ENCODE measurements at places on chromosomes 3 and 15. TPM values are rescaled to one million over a fixed set of nuclear protein-coding genes. Genes with fewer than 3 reads are reported as not detected.

CFAP20DC gene
- total RNA-seq: 2.0 TPM

DNA sequence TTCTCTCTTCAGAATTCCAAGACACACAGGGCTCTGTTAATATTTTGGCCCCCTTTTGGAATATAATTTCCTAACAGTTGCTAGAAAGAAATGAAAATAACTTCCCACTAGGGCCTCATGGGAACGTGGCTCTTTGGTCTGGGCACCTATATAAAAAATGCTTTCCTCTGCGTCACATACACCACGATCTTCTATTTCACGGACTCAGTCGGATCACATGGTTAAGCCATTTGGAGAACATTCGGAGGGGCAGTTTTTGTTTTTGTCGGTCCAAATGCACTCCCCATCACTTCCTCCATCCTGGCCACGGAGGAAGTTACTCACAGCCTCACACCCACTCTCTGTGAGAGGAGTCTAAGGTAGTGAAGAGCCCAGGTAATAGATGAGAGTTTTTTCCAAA, 21.0 kb downstream of the TMEM44 start:
- H3K36me3 ChIP-seq: no peaks in the 10 kb centered on the region
- no peaks in the 10 kb centered on the region for H3K27me3 ChIP-seq
- no peak overlapping the region for H3K4me3 ChIP-seq
- peaks cover 4% of the 10 kb centered on the region for H3K4me1 ChIP-seq

DNA sequence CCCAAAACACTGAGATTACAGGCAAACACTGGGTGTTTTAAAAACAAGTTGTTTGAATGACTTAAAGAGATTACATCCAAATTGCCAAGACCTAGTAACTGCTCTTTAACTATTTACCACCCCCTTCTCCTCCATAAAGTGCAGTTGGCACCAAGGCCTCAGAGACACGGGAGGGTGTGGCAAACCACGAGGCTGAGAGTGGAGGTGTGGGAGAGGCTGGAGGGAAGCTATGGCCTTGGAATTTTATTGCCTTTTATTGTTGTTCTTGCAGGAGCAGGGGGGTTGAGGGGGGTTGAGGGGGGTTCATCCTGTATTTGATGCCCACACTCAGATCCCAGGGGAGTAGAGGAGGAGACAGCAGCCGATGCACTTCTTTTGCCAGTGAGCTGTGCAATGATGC, 75.9 kb upstream of the CTDSPL start:
- no peaks in the 10 kb centered on the region for H3K4me1 ChIP-seq
- no peak for DNase-seq
- no peaks in the 10 kb centered on the region for H3K36me3 ChIP-seq
- no peak overlapping the region for H3K4me3 ChIP-seq

GRCh38 chr3:194352667-194353246, 1.6 kb upstream of the CPN2 start:
- no peaks in the 10 kb centered on the region for H3K27me3 ChIP-seq
- H3K36me3 ChIP-seq: no peaks in the 10 kb centered on the region
- DNase-seq: no peak
- no peak overlapping the region for H3K4me3 ChIP-seq
- H3K27ac ChIP-seq: no peak overlapping the region

GRCh38 chr3:178392511-178392926, 143.7 kb upstream of the KCNMB2 start:
- H3K36me3 ChIP-seq: no peaks in the 10 kb centered on the region
- H3K27ac ChIP-seq: no peak overlapping the region
- H3K4me1 ChIP-seq: peaks cover 5% of the 10 kb centered on the region
- no peak for DNase-seq
- peak overlapping the region; percentile 59 for H3K4me3 ChIP-seq

CAMKV gene
- total RNA-seq: not detected

SPATA12 gene
- total RNA-seq: not detected

DNA sequence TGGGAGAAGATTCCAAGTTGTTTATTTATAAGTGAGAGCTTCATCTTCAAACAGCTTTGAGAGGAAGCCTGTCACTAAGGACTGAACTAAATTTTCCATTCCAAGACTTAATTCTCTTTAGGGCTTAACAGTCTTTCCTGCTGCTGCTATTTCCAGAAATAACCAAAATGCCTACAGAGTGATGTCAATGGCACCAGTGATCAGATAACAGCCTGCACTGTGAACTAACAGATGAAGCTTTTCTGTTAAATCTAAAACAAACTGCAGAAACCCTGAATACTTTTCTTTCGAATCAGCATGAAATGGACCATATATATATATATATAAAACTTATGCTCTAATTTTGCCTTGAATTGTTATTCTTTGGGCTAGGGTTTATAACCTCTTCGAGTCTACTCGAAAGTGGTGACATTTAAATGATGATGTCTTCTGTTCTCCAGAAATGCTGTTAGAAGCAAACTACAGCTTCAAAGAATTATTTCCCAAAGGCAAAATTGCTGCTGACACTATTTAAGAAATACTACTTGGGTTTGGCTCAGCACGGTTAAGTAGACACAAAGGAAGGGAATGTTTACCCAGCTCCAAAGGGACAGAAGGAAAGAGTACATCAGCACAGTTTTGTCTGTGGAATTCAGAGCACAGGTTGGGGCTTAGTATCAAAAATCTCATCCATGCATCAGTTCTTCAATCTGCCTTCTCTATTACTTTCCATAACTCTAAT, 238.5 kb upstream of the LRRN1 start:
- no peaks in the 10 kb centered on the region for H3K36me3 ChIP-seq
- H3K27ac ChIP-seq: no peak overlapping the region
- H3K4me3 ChIP-seq: no peak overlapping the region

TMEM207 gene
- not detected for total RNA-seq

DNA sequence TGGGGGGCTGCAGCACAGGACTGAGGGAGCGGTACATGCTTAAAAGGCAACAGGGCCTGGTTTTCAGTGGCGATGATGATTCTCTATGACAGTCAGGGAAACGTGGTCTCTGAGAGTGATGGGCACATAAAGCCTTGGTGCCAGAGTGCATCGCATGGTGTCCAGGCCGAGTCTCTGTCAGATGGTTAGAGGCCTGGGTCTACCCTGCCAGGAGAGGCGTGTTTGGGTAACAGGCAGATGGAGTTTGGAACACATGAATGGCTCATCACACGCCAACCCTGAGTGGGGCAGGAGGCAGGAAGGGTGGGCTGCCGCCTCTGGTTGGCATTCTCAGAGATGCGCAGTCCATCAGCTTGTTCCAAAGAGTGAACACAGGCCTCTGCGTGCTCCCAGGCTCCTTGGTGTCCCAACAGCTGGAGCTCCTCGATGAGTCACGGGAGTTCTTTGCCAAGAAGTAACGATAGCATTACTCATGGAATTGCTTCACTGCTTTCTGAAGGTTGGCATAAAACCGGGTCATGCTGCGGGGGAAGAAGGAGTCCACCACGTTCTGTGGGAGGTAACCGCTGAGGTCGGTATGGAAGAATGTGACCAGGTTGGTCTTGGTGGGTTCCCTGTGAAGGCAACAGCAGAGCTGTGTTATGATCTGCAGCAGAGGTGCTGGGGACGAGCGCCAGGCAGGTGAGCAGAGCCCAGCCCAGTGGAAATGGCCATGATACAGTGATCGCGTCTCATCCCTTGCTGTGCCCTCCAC, 11.0 kb downstream of the STARD5 start:
- H3K36me3 ChIP-seq: peaks cover 14% of the 10 kb centered on the region
- no peak overlapping the region for H3K27ac ChIP-seq
- no peaks in the 10 kb centered on the region for H3K27me3 ChIP-seq
- no peak for DNase-seq
- peaks cover 64% of the 10 kb centered on the region for H3K4me1 ChIP-seq
- H3K4me3 ChIP-seq: no peak overlapping the region
